Large intestine (tissue), 12 donors: ENCODE measurements at places on chromosomes 5 and 9.

DNA sequence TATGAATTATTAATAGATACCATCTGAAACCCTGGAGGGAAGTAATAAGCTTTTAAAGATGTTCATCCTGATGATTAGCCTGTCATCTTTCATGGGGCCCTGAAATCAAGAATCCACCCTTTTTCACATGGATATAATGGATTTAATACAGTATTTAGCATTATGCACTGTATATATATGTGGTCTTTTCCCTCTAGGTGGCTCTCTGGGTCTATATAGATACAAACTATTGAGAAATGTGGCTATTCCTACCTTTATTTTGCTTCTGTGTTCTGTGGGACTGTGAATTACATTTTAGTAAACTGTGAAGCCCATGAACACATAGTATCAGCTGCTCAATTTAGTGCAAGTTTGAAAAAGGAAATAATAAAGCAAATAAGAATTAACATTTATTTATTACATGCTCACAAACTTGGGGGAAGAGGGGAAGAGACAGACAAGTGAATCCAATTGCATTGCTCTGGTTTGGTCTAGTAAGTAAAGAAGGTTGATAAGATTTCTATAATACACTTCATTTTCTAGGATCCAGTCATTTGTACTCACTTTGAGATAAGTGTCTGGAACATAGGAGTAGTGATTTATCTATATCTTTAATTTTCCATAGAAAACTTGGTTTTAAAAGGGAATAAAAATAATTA, 112.2 kb downstream of the SCAMP1 start:
- no peak for DNase-seq

- no peak for DNase-seq
Measured at GRCh38 chr5:32207355-32207634, 33.2 kb upstream of the GOLPH3 start.

DNA sequence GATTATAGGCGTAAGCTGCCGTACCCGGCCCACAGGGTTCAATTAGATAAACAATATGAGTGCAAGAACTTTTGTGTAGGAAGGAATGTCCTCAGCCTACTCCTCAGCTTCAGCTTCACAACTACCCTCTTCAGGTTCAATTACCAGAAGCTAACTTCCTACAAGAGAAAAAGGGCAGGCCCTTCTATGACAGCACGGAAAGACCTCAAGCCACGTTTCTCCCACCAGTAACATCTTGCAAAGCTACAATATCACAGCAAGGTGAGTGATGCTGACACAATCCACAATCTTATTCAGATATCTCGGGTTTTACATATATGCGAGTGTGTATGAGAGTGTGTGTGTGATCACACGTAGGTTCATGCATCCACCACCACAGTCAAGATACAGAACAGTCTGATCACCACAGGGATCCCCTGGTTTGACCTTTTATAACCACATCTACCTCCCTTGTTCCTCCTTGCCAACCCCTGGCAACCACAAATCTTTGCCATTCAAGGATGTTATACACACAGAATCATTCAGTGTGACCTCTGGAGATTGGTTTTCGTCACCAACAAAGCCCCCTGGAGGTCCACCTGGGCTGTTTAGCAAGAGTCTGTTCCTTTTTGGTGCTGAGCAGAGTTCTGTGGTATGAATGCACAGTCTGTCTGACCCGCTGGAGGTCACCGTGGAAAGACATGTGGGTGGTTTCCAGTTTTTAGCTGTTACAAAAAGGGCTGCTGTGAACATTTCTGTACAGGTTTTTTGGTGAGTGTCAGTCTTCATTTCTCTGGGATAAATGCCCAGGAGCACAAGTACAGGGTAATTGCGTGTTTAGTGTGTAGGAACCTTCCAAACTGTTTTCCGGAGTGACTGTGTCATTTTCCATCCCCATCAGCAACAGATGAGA, 38.2 kb downstream of the IPPK start:
- DNase-seq, result no peak

DNA sequence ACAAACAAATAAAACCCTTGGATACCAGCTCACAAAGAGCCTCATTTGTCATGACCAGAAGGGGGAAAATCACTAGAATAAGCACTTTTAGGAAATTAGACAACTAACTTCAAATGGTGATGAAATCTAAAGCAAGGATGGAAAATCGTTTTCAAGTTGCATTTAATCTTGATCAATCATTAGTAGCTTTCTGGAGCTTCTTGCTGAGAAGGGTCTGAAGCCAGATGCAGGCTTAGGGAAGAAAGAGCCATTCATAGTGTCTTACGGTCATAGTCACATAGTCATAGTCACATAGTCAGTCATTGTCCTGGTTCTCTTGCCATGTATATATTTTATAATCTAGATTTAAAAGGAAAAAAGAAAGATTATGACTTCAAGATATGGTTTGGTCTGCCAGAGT, 610.5 kb downstream of the ACTL7B start:
- DNase-seq, result no peak

GRCh38 chr5:93599001-93599379, 16.0 kb downstream of the NR2F1 start:
- DNase-seq, result no peak

DNA sequence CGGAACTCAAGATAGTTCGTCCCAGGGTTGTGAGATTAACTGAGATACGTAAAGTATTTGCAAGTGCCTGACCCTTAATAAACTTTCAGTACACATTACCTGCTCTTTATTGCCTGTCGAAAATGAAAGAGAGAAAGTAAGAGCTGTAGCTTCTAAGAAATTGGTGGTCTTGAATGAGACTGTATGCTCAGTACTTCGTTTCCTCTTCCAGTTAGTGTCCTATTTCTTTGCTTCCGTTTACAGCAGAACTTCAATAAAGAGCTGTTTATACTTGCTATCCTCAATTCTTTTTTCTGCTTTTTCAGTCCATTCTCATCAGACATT, 534 bp downstream of the SRFBP1 start:
- DNase-seq, result no peak

GRCh38 chr5:81553567-81554212, 159.8 kb upstream of the ACOT12 start:
- no peak for DNase-seq

- DNase-seq, result no peak
Measured at GRCh38 chr5:14123974-14124482, 19.1 kb upstream of the TRIO start.

DNA sequence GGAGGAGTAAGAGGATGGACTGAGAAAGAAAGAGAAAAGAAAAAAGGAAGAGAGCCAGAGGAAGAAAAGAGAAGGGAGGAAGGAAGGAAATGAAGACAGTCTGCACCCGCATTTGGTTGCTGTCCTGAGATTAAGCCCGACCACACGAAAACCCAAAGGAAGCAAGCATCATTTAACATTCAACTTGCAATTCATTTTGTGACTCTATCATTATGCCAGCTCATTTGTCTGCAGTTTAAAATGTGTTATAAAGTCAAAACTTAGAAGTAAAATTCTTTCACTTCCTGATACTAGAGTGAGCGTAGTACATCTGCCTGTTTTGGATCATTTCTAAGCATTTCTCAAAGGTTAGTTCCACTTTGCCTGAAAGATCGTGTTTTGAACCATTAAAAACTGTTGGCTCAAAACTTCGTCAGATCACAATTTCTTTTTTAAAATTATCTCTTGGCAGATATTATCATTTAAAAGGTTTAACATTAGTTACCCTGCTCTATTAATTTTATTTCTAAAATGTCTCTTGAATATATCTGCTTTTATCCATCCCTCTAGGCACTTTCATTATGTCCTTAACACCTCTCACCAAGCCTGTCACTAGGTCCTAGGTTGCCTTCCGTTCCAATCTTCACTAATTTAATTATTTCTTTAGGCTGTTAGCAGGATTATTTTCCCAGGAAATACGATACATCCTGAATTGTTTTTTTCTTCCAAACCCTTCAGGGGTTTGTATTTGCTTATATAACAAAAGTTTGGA, 240.9 kb downstream of the TLE4 start:
- no peak for DNase-seq

GRCh38 chr5:24161559-24161958, 483.2 kb downstream of the CDH10 start:
- DNase-seq, result no peak

DNA sequence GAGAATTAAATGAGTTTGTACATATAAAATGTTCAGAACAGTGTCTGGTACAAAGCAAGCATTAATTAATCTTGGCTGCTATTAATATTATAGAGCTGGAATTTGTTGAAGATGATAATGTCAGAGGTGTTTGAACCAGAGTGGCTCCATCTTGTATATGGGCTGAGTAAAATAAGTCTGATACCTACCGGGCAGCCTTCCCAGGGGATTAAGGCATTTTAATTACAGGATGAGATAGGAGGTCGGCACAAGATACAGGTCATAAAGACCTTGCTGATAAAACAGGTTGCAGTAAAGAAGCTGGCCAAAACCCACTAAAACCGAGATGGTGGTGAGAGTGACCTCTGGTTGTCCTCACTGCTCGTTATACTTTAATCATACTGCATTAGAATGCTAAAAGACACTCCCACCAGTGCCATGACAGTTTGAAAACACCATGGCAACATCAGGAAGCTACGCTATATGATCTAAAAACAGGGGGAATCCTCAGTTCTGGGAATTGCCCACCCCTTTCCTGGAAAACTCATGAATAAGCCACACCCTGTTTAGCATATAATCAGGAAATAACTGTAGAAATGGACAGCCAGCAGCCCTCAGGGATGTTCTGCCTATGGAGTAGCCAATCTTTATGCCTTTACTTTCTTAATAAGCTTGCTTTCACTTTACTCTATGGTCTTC, 90.2 kb downstream of the PLK2 start:
- no peak for DNase-seq
